H54 (cell line): ENCODE measurements at places on chromosomes 7 and 10.

DNA sequence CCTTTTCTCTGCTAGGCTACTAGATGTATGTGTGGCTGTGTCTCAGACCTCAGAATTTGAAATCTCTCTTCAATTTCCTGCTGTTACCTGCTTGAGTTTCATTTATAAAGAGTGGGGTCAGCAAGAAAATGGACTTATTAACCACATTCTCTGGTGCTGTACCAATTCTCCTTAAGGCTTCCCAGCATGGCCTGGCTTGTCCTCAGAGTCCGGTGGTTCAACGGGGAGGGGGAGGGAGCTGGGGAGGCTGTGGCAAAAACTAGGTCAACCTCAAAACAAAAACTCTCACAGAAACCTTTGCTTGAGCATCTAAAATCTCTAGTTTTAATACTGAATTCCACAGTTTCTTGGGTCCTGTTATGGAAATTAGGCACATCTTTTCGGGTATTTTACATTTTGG lies 389.1 kb upstream of the COBL start:
- DNase-seq = no peak

GRCh38 chr10:72087392-72087968 lies 871 bp downstream of the SPOCK2 start:
- no peak for DNase-seq

DNA sequence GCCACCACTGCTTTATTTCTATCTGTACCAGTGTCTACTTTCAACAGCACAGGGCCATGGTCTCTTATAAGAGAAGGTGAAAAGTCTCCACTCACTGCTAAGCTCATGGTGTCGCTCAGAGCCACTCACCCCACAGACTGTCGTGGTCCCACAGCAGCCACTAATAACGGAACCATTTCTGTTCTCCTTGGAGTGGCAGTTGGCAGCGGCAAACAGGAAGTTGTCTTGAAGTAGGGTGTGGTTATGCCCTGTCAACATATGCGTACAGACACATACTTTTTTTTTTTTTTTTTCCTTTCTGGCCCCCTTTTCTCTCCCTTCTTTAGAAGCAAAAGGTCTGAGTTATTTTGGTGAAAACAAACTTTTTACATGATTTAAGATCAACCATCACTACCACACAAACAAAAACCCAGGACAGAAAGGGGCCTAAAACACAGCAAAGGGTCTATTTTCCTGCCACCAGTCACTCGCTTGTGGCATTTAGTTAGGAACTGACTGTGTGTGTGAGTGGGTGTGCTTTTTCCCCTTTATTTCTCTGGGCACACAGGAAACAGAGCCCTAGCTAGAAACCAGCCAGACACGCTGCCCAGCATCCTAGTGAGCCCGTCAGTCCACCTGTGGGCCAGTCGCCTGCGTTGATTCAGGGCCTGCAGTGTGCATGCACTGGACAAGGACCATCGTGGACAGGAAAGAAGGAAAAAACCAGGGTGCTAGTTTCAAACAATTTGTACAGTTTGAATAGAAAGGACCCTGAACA lies 96.7 kb upstream of the EFCAB10 start:
- DNase-seq = no peak

DNA sequence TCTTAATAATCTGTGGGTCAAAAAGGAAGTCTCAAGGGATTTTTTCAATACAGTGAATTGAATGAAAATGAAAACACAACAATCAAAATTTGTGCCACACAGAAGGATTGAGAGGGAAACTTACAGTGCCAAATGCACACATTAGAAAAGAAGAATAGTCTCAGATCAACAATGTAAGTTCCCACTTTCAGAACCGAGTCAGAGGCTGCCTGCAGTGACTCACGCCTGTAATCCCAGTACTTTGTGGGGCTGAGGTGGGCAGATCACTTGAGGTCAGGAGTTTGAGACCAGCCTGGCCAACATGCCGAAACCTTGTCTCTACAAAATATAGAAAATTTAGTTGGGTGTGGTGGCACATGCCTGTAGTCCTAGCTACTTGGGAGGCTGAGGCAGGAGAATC lies 12.5 kb upstream of the KEL start:
- no peak for DNase-seq

DNA sequence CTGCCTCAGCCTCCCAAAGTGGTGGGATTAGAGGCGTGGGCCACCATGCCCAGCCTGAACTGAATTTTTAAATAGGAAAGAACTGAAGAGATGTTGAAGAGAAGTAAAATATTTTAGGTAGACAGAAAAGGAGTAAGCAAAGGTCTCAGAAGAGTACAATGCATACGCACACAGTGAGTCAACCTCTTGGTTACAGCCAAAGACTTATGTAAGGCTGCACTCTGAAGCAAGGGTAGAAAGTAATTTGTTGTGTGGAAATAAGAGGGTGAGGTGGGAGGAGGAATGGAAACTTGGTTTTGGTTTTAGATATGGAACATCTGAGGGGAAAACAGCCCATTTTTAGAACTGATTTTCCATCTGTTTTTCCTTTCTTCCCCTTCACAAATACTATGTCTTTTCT lies 17.6 kb downstream of the KRIT1 start:
- no peak for DNase-seq

- no peak for DNase-seq
These were observed 77.9 kb upstream of the RHOBTB1 start for GRCh38 chr10:61021926-61022325.

DNA sequence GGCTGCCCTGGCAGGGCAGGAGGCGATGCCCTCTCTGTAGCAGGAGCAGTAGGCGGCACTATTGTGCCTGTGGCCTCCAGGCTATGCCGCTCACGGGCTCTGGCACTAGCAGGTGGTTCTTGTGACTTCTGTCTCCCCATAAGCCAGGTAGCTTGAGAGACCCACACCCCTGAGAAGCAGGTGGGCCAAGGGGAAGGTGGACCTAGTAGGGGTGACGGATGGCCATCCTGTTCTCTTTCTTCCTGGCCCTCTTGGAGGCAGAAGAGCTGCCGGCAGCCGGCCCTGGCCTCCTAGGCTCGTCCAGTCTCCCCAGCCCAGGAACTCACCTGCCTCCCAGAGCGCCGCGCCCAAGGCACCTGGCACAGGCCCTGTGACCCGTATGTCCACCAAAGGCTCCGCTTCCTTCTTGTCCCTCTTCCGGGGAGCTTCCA lies 15.4 kb downstream of the MMRN2 start:
- DNase-seq = no peak

DNA sequence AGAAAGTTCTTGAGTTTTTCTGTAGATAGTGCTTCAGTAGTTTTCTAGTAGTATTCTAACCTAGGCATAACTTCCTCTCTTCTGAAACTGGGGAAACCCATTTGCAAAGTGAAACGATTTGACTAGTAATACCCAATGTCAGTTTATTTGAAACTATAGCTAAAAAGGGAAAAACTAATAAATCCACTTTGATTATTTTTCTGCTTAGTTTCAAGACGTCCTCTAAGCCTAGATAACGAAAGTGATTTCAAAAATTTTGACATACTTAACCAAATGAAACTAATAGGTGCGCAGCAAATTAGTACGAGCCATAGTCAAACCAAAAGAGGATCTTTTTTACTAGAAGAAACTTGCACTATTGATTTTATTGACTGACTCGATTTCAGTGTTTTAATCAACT lies 9.8 kb upstream of the SP8 start:
- DNase-seq = no peak

DNA sequence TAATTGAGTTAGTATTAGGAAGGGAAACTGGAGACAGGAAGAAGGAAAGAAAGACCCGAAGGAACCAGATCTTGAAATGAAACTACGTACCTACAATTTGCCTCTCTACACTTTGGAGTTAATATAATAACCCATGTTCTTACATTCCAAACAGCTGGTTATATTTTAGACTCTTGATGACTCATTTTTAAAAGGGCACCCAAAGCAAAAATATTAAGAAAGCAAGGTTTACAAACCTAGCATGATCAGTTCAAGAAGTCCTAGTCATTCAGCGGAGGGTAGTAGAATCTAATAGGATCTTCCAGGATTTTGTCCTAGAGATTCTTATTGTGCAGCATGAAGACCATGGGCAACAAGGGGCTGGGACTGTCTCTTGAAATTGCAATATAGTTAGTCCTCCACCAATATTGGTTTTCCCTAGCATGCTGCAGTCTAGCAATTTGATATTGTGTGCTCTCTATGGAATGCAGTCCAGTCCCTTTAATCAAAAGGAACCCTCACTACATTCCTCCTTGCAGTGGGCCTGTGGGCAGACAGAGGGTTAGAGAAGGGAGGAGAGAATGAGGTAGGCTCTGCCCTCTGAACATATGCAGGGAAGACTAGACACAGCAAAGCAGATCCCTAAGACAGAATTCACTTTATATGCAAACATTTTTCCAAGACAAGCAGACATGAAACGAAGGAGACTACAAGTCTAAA lies 230.3 kb downstream of the INHBA start:
- DNase-seq = no peak
